ENCODE measurements at places on chromosomes 3 and 15.

- DNase-seq = no peak
Measured at GRCh38 chr15:101156509-101157159, 95.2 kb downstream of the CHSY1 start.

DNA sequence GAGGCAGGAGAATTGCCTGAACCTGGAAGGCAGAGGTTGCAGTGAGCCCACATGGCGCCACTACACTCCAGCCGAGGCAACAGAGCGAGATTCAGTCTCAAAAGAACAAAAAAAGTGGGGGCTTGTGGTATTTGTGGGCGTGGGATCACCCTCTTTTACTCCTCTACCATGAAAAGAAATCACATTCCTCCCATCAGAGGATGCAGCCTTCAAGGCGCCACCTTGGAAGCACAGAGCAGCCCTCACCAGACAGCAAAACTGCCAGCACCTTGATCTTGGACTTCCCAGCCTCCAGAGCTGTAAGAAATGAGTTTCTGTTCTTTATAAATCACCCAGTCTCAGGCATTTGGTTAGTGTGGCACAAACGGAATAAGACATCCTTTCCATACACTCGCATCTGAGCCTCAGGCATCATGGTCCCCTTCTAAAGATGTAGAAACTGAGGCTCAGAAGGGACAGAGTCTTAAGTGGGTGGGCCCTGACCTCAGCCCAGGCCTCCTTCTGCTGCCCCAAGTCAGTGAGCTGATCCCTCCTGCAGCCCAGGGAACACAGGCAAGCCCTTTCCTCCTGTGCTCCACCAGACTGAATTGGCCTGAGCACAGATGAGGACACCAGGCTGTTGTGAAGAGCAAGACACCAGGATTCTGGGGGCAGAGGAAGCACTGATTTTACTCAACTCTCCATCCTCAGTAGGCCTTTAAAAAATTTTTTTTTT, 201.7 kb upstream of the LINGO1 start:
- DNase-seq = no peak

DNA sequence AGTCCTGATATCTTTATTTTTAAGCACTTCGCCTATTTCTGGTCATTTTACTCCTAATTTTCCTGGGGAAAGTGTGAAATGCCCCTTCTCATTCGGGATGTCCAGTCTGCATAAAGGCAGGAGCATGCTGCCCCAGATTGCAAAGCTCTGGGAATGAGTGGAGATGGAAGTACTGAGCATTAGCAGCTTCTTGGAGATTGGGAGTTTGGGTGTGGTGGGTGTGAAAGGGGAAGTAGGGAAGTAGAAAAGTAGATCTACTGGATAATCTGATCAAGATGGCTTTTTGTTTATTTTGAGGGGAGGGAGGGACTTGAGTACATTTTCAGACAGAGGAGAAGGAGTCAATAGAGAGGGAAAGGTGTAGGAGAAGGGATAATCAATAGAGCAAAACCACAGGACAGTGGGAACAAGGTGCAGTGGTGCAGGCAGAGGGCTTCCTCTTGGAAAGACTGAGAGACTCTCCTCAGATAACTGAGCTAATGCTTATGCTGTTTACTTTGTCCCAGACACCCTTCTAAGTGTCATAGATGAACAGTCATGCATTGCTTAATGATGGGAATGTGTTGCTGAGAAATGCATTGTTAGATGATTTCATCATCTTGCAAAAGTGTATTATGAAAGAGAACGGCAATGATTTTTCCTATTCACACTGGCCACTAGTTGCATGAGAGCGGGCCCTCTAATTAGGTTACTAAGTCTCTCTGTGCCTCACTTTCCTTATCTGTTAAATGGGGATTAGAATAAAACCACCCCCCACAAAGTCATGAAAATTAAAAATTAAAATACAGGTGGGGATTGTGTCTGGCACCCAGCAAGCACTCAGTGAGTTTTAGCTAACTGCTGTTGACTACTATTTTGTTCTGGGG, 45.5 kb downstream of the PHLDB2 start:
- no peak for DNase-seq

- peak; percentile 63 for DNase-seq
Measured at GRCh38 chr3:49248840-49249227, 28.2 kb downstream of the C3orf62 start.

GRCh38 chr3:21055015-21055414, 696.0 kb downstream of the ZNF385D start:
- DNase-seq = no peak

DNA sequence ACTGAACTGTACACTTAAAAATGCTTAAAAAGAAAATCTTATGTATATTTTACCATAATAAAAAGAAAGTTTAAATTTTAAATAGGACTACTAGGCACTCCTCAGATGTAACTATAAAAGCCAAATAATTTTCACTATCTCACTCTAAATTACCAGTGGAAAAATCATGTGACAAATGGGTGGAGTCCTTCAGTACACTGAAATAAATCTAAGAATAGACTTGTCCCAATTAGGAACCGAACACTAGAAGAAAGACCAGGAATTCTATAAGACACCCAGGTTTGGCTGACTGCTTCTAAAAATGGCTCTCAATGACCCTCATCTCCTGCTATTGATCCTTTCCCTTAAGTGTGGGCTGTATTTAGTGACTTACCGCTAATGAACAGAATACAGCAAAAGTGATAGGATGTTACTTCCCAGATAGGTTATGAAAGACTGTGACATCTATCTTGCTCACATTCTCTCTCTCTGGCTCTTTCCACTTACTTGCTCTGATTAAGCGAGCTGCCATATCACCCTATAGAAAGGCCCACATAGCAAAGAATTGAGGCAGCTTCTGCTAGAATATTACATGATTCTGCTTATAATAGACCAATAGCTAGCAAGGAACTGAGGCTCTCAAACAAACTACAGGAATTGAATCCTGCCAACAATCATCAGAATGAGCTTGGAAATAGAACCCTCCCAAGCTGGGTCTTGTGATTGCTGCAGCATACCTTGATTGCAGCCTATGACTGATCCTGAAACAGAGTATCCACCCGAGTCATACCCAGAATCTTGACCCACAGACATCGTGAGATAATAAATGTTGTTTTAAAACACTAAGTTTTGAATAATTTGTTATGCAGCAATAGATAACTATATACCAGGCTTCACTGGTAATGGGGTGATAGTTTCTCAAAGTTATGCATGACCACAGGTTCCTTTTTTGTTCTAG, 16.9 kb downstream of the TTBK2 start:
- peak; percentile 35 for DNase-seq

DNA sequence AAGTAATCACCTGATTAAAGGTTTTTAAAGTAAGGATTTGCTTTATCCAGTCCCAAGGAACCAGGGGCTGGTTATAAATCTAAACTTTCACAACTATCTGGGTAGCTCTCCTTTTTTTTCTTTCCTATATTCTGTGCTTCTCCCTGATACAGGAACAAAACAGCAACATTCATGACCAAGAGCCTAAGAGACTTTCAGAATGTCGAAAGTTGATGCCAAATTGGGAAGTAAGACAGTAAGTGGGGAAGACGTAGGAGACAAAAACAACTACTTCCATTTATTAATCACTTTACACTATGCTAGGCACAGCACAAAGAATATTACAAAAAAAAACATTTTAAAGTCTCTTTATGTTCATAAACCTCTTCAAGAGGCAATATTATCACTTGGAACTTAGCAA, 211.6 kb downstream of the MAGI1 start:
- no peak for DNase-seq

DNA sequence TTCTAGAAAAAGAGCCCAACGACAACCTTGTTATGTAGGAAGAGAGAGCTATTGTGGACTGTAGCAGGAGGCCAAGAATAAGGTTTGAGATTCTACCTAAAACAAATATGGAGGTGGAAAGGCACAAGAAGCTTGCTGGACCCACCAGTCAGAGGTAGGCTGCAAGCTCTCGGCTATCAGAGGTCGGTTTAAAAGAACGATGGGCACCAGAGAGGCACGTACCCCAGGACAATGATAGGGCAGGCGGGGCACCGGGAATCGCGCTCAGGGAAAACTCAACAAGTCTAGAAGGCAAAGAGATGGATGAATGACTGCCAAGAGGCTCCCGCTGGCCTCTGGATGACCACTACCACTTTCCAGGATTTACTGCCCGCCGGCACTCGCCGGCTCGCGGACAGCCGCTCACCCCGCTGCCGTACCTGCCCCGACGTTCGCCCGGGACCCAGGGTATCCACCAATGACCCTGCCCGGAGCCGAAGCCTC, 1.1 kb downstream of the HDGFL3 start:
- DNase-seq = peak; percentile 46

- DNase-seq = no peak
Measured at GRCh38 chr3:113292933-113293332, 81.6 kb downstream of the BOC start.

DNA sequence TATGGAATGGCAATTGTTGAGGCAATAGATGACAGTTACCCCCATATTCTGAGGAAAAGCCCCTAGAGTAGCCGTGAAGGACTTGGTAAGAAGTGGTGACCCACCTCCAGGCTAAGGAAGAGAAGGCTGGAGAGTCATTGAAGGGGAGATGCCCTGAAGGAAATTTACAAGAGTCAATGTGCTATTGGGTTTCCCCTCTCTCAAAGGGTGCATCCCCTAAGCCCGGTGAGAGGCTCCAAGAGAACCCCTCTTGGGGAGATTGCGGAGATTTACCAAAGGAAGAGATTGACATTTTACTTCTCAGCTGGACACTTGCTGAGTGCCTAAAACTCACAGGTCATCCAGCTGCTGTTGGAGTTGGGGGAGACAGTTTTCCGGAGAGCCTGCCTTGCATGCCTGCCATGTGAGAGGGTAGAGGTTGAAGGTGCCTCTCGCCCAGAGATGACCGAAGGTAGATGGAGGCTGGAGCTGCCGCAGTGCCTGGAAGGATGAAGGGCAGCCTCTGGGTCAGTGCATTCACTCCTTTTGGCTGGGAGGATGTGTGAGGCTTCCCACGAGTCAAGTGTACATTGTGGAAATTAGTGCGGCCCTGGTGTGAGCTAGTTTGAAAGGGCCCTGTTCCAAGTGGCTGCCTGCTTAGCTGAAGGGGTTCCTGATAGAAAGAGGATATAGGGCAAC, 30.7 kb downstream of the MESD start:
- DNase-seq = no peak

DNA sequence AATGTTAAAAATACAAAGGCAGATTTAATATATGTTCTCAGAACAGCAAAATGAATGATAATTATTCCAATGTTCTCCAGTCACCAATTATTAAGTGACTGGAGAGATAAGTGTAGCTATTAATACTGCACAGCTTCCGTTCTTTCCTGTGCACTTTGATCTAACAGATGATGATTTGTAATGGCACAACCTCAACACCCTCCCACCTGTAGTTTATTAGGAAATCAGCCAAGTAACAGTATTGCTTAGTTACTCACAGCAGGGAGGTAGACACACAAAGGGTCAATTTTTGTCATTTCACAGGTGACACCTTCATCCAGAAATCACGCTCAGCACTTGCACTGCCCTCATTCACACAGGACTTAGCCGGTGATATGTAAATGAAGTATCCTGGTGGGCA, 688.1 kb downstream of the EPHA3 start:
- no peak for DNase-seq

- no peak for DNase-seq
Measured at GRCh38 chr15:33872416-33873106, 95.7 kb upstream of the CHRM5 start.

DNA sequence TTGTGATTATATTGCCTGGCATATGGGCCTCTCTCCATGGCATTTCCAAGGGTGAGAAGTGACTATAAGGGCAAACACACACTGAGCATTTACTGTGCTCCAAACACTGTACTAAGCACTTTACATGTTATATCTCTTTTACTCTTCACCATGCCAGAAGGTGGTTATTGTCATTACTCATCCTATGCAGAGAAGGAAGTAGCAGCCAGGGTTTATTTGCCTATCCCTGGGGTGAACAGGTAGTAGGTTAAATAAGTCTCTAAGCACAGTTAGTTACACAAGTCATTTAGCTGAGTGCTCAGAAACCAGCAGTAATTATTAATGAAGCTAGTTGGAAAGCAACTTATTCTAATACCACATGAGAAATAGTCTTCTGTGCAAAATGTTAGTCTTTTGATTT, 109.9 kb upstream of the SYNPR start:
- no peak for DNase-seq

GRCh38 chr3:9196020-9196419, 53.4 kb downstream of the SRGAP3 start:
- no peak for DNase-seq

- DNase-seq = peak; percentile 26
Measured at GRCh38 chr3:39960515-39961191, 151.2 kb downstream of the MYRIP start.

GRCh38 chr15:66623801-66624453, 58.1 kb upstream of the LCTL start:
- no peak for DNase-seq

DNA sequence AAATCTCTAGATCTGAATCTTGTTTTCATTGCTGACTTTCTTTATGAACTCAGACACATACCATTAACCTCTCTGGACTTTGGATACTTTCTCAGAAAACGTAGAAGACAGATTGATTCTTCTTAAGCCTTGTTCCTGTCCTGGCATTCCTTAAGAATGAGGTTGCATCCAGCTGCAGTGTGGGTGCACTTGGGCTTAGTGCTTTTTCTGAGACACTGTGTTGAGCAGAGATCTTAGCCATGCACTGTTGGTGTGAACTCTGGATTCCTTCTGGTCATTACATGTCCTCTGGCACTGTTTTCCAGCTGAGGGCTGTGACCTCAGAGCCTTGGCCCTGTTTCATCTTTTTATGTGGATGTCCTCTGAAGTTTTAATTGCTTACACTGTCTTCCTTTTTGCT, 428.3 kb downstream of the CNTN4 start:
- no peak for DNase-seq

- DNase-seq = no peak
Measured at GRCh38 chr3:112090887-112091586, 4.8 kb downstream of the C3orf52 start.

- DNase-seq = no peak
Measured at GRCh38 chr3:172537507-172538158, 14.4 kb upstream of the TNFSF10 start.

DNA sequence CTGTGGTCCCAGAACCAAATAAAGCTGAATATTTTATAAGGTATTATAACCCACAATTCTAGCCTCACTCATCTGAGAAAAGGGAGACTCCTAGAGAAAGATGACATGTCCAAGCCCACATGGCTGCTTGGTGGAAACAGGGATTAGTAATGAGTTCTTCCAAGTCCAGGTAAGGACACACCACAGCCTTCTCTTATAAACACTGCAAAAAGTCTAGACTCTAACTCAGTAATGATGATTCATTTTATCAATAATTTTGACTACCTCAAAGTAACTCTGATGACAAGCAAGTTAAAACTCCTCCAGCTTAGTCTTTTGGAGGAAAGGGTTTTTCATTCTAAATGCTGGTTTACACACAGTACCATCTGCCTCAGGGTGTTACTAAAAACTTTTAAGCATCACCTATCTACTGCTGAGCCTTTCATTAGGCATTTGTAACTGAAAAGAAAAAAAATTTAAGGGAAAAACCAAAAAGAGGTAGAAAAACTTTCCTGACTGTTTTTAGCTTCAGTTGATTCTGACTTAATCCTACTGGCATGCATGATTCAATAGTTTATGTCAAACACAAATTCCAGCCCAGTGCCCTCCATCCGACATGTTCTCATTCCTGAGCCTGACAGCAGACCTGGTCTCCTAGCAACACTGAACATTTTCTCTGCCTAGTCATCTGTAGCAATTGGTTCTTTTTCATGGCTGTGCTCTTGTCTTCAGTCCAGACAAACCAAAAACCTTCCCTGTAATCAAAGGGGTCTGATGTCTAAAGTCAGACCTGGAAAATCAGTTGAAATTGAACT, 43.9 kb downstream of the P3H2 start:
- DNase-seq = no peak
